Fibroblast of lung (primary cell): ENCODE measurements at places on chromosomes 12 and 14.
A peak's percentile ranks its signal among the peaks of the same experiment; 100 is the strongest.

DNA sequence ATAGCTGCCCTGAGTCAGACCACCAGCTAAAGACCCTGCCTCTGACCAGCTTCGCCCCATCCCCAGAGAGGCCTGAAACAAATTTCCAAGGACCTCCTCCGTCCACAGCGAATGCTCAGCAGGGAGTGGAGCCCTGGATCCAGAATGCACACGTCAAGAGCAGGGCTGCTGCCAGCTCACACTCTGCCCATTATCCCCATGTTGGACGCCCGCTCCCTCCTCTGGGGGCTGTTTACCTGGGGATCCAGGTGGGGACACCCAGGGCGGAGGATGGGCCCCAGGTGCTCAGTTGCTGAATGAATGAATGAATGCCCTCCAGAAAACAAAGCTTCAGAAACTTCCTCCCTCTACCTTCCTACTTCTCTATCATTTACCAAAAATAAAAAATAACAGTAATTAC lies 18.1 kb downstream of the BCL11B start:
- H3K36me3 ChIP-seq: no peaks in the 10 kb centered on the region
- H3K4me1 ChIP-seq: no peaks in the 10 kb centered on the region
- H3K27me3 ChIP-seq: no peaks in the 10 kb centered on the region
- DNase-seq: no peak

DNA sequence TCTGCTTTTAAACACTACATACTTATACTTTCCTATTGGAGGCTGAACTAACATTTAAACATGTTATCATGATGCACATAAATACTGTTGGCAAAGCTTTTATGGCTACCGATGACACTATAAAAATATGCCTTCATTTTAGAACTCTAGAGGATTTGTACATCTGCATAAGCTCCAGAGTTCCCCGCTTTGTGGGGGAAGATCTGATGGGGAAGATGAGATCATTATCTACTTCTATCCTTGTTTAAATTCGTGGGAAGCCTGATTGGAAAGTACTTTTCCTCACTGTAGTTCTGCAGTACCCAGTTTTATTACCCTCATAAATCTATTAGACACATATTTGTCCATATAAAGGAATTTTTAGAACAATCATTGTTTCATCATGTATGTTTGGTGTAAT lies 299.6 kb upstream of the ATP2B1 start:
- H3K27me3 ChIP-seq: no peaks in the 10 kb centered on the region
- H3K27ac ChIP-seq: no peak overlapping the region
- no peaks in the 10 kb centered on the region for H3K4me1 ChIP-seq
- no peak for DNase-seq
- no peaks in the 10 kb centered on the region for H3K36me3 ChIP-seq

GRCh38 chr12:109580272-109580671 lies 6.7 kb downstream of the MVK start:
- no peak overlapping the region for H3K27ac ChIP-seq
- DNase-seq: no peak
- no peak overlapping the region for H3K4me3 ChIP-seq
- no peaks in the 10 kb centered on the region for H3K4me1 ChIP-seq

DNA sequence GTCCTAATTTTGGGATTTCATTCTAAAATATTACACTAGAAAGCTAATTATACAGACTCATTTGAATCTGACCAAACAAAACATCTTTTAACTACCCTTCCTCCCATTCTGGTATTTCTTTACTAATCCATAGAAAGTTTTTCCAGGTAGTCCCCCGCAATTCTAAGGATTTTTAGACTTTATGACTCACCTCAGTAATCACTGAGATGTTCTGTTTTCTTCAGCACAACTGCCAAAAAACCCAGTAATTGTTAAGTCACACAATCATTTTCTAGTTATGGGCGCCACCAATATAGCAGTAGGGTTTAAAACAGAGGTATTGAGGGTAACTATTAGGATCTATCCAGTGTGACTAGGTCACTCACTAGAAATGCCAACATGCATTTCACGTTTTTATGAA lies 1.6 kb upstream of the ARID4A start:
- peaks cover 3% of the 10 kb centered on the region for H3K36me3 ChIP-seq
- H3K4me1 ChIP-seq: peaks cover 3% of the 10 kb centered on the region
- no peak for DNase-seq
- H3K27ac ChIP-seq: peak overlapping the region; percentile 99

GRCh38 chr12:89135976-89136634 lies 216.2 kb downstream of the DUSP6 start:
- no peaks in the 10 kb centered on the region for H3K36me3 ChIP-seq
- no peaks in the 10 kb centered on the region for H3K27me3 ChIP-seq
- DNase-seq: peak; percentile 69
- H3K4me3 ChIP-seq: no peak overlapping the region

- no peak overlapping the region for H3K27ac ChIP-seq
- H3K27me3 ChIP-seq: no peaks in the 10 kb centered on the region
Measured at GRCh38 chr14:103393676-103394626, 8.7 kb downstream of the MARK3 start.

DNA sequence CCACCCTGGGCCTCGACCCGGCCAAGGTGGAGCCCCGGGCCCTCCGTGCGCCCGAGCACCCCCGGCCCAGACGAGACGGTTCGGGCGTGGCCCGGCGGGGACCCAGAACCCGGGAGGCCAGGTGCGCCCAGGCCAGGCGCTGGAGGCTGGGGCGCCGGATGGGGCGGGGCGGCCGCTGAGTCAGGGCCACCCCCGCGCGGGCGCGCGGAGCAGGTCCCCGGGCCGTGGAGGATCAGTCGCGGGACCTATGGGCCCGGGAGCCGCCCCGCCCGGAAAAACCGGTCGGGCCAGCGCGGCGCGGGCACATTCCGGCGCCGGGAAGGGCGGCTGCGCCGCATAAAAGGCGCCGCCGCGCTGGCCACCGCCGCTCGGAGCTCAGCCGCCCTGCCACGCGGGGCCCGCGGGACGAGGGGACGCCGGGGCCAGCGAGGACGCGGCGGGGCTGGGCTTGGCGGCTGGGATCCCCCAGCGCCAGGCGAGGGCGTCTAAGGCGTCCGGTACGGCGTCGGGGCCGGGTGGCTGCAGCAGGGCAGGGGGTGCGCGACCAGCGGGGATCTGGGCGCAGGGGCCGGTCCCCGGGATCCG lies 21.5 kb upstream of the KIF26A start:
- peaks cover 9% of the 10 kb centered on the region for H3K27me3 ChIP-seq
- H3K4me3 ChIP-seq: peak overlapping the region; percentile 14
- H3K27ac ChIP-seq: no peak overlapping the region
- no peak for DNase-seq
- no peaks in the 10 kb centered on the region for H3K4me1 ChIP-seq
- H3K36me3 ChIP-seq: no peaks in the 10 kb centered on the region

GRCh38 chr14:53273671-53274072 lies 120.5 kb upstream of the DDHD1 start:
- peaks cover 2% of the 10 kb centered on the region for H3K4me1 ChIP-seq
- no peak for DNase-seq
- no peaks in the 10 kb centered on the region for H3K27me3 ChIP-seq

DNA sequence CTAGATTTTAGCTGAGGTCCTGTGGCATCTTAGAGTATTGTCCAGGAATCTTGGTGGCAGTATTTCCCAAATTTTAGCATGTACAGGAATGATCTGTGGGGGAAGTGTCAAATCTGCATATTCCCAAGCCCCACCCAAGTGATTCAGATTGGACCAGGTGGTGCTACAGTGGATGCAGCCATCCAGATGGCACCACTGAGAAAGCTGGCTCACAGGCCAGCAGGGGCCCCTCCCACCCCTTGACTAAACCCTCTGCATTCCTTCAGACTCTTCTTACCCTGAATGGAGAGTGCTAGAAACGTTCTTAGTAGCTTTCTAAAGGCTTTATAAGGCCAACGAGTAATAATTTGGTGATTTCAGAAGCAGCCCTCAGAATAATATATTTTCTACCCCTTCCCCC lies 255.2 kb downstream of the NRXN3 start:
- no peak overlapping the region for H3K27ac ChIP-seq
- DNase-seq: no peak
- H3K4me1 ChIP-seq: no peaks in the 10 kb centered on the region
- no peak overlapping the region for H3K4me3 ChIP-seq
- no peaks in the 10 kb centered on the region for H3K36me3 ChIP-seq

DNA sequence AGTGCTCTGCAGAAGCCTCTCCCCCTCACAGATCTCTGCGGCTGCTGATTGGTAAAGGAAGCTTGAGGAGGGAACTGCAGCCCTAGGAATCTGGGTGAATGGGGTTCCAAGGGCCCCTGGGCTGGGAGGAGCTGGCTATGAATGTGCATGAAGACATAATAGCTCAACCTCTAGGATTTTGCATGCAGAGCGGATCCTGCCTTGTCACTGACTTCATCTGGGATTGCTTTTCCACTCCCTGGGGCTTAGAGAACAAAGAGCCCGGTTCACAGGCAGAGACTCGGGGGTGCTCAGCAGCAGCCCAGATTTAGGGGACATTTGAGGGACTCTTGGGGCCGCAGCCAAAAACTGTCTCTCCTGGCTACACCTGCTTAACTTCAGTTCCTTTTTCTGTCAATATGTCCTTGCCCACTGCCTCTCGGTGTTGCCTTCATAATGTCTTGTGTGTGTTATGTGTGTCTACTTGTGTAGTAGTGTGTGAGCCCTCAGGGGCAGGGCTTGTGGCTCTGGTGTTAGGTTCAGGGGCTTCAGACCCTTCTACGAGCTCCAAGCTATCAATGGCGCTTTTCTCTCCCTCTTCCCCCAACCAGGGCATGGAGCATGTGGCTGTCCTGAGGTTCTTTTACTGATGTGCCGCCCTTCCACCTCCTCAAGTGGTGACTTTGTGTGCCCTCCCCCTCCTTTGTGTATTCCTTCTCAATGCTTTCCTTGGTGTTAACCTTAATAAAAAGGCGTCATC lies 1.9 kb downstream of the CCDC184 start:
- no peak overlapping the region for H3K27ac ChIP-seq
- H3K27me3 ChIP-seq: peaks cover 46% of the 10 kb centered on the region
- no peaks in the 10 kb centered on the region for H3K36me3 ChIP-seq

DNA sequence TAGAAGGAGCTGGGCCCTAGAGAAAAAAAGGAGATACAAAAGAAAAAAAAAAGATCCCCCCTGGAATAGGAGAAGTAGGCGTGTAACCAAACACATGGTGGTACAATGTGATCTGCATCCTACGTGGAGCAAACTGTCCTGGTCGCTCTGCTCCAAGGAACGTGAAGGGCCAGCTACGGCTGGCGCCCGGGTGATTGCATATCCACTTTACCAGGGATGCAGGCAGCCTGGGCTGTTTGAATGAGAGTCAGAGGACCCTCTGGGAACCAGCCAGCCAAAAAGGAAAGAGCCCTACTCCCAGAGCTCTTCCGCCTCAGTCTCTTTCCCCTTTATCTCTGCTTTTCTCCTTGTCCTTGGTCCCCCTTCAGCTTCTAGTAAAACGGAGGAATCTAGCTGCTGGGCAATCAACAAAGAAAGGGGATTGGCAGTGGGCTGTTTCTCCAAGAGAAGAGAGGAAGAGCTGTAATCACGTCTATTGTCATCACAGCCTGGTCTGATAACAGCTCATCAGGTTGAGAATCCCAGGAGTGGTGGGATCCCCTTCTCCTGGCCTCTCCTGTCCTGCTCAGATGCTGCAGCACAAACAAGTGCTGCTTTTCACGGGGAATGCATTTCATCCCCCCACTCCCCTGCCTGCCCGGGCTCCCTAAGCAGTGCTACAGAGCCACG lies 156.0 kb downstream of the ADCK1 start:
- no peak overlapping the region for H3K4me3 ChIP-seq
- H3K27me3 ChIP-seq: no peaks in the 10 kb centered on the region
- H3K36me3 ChIP-seq: no peaks in the 10 kb centered on the region
- H3K27ac ChIP-seq: no peak overlapping the region
- no peak for DNase-seq

DNA sequence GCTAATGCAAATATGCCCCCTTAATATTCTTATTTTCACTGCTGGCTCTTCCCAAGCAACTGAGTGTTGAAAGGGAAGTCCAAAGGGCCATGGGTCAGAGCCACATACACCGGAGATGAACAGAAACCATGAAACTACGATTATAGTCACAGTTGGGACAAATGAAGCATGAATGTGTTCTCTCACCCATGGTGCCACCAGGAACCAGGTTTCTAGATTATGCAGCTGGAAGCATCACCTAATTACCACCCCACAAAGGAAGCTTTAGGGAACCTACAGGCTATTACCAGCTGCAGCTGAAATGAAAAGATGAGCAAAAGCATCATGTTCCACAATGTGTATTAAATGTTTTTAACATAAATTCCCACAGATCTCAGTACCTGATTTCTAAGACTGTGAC lies 15.4 kb downstream of the TMTC1 start:
- no peaks in the 10 kb centered on the region for H3K27me3 ChIP-seq
- no peak for DNase-seq
- no peaks in the 10 kb centered on the region for H3K36me3 ChIP-seq

DNA sequence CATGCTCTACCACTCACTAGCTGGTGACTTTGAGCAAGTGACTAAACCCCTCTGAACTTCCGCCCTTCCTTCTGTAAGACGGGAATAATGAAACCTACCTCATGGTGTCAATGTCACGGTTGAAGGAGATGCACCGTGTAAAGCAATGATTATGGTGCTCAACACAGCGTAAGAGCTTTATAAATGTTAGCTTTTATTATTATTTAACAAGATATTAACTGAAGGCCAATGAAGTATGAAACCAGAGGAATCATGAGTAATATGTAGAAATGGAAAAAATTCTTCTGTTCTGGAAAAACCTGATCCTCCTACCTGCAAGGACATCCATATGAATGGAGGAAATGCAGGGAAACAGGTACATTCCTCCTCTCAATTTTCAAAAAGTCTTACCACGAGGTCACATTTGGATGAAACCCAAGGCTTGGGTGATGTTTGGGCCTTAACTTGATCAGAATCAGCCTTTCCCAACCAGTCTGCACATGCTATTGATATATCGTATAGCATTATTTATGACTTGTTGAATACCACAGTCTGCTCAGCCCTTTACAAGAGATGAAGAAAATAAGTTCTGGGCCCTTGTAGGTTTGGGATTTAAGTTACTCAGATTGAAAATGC lies 166.8 kb upstream of the TBX3 start:
- no peak overlapping the region for H3K27ac ChIP-seq
- H3K4me3 ChIP-seq: no peak overlapping the region
- H3K36me3 ChIP-seq: no peaks in the 10 kb centered on the region
- DNase-seq: no peak

DNA sequence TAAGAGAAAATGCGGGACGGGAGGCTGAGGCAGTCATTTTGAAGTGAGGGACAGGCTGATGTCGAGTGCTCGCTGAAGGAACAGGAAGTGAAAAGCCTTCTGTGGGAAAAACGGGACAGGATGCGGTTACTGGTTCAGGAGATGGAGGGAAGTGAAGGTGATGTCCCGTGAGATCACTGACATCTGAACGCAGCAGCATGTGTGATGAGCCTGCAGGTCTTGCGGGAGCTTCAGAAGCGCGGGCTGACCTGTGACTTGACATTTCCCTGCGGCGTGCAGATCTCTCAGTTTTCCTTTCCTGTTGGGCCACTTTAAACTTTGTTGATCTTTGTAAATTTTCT lies 77.8 kb downstream of the DDX51 start:
- H3K36me3 ChIP-seq: peaks cover 40% of the 10 kb centered on the region
- H3K27ac ChIP-seq: no peak overlapping the region
- no peaks in the 10 kb centered on the region for H3K4me1 ChIP-seq
- H3K4me3 ChIP-seq: no peak overlapping the region
- DNase-seq: no peak

- H3K4me3 ChIP-seq: no peak overlapping the region
- H3K36me3 ChIP-seq: no peaks in the 10 kb centered on the region
- no peak overlapping the region for H3K27ac ChIP-seq
- H3K4me1 ChIP-seq: peaks cover 9% of the 10 kb centered on the region
- no peaks in the 10 kb centered on the region for H3K27me3 ChIP-seq
Measured at GRCh38 chr14:75238756-75239455, 39.7 kb upstream of the FOS start.
